ENCODE measurements at places on chromosomes 6 and 20.

- DNase-seq = peak; percentile 87
Observed at GRCh38 chr20:45538209-45538799, 978 bp downstream of the WFDC6 start.

GRCh38 chr6:105759015-105759414, 327.1 kb upstream of the PRDM1 start:
- no peak for DNase-seq

DNA sequence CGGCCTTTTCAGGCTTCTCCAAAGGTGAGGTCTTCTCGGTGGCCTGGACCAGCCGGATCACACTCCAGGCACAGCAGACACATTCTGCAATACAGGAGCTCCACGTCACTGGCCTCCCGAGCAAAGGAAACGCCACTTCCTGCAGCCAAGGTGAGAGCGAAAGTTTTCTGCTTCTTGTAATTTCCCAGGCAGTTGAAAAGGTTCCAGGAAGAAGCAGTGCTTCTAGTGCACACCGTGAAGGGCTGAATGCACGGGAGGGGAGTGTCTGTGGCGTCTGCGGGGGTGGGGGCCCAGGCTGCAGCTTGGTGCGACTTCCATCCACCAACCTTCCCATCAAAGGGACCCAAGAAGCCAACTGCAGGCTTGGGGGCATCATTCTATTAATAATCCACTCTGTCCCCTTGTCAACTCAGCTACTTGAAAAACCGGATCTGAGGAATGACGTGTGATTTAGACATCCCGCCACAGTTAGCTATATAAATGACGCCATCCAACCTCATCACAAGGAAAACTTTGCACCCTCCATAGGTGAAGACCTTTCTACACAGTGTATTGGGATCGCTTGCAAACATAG, 61.1 kb downstream of the NFATC2 start:
- DNase-seq = peak; percentile 69

GRCh38 chr6:8080362-8081151, 16.4 kb upstream of the BLOC1S5 start:
- DNase-seq = no peak

DNA sequence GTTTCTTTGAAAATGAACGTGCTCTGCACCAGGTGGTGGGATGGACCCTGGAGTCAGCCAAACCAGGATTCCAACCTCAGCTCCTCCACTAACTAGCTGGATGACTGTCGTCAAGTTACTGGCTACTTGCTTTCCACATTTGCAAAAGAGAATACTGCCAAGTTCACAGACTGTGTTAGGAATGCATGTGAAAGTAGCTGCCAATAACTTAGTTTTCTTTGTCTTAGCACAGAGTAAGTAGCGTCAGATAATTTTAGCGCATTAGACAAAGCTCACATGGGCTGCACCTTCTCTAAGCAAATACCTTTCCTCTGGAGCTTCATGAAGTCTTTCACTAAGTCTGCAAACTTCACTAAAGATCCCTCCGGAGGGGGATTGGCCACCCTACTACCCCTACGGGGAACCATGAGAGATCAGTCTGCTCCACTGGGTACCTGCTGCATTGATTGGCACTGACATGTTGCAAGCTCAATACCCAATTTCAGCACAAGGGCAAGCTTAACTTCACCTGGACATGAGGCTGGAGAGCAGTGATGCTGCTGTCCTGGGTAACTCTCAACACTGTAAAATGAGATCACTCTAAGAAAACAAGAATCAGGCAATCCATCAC, 113.9 kb downstream of the MBOAT1 start:
- no peak for DNase-seq

DNA sequence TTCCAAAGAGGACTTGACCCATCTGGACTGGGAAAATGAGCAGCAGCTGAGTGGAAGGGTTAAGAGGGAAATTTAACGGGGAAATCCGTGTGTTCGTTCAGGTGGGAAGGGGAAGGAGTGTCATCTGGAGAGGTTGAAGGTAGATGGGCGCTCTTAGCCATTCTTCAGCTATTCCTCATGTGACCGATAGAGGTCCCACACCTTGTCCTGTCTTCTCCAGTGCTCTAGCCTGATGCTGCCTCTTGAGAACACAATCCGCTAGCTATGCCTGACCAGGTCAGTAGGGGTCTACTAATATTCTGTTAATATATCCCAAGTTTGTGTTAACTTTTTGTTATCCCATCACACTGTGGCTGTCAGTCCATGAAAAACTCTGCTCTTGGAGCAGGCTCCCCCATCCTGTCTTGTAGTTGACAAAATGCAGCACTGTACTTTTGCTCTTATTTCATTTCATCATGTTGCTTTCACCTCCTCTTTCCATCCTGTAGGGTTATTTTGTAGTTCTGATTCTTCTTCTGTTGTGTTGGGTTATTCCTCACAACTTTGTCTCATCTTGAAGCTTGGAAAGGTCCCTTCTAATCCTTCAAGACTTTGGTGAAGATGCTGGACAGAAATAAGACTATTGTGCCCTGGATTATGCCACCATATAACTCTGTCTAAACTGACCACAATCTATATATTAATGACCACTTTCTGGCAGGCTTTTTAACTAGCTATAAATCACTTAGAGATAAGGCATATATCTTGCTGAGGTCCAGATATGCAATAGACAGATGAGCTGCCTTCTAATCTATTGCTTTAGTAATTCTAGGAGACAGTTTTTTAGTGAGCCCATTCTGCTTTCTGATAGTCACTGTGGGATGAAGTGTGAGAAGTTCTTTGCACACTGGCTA, 123.4 kb upstream of the SUPT3H start:
- DNase-seq = no peak

DNA sequence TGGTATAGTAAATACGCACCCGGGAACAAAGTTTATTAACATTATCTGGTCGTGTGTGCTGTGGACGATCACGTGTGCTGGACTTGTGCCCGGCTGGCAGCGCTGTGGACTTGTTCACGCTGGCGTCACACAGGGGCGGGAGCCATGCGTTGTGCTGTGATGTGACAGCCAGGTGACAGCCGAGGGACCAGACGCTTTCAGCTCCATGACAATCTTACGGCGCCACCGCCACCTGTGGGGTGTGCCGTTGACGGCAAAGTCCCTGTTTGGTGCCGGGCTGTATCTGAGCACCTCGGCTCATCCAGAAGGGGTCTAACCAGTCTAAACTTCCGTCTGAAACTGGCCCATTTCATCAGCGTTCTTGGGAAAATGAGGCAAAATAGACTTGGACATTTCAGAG, 25.2 kb downstream of the DLL1 start:
- DNase-seq = peak; percentile 38

DNA sequence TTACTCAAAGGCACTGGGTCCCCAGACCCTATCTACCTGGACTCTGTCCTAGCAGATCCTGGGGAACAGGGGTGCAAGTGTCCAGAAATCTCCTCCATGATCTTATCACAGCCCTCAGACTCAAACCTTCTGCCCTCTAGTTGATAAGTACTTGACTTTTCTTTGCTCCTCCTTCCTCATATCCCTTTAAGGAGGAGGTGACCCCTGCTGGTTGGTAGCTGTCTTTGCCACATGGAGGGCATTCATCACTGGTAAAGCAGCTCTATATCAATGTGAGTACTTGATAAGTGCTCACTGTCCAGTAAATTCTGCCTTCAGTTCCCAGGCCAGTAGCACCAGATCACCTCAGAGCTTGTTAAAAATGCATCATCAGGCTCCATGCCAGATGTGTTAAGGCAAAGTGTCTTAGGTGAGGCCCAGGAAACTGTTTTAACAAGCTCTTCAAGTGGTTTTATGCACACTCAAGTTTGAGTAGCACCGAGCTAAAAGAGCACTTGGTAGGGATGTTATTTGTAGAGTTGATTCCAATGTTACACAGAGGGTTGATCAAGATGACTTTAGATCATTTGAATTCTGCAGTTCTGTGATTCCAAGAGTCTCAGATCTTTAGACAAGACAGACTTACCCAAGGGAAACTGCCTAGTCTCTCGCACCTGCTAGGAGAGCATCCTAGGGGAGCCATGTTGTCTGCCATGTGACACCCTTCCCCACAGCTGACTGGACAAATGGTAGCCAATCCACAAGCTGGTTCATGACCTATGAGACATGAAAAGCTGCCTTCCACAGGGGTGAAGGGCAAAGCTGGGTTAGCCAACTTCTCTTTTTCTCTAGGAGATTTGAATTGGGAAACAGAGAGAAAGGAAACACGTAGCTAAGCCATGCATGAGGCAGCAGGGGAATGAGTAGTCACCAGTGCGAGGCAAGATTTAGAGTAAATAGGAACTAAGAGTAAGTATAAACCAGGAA, 18.6 kb downstream of the TREML2 start:
- DNase-seq = no peak

- DNase-seq = peak; percentile 54
Observed at GRCh38 chr20:51812861-51813260, 10.5 kb upstream of the SALL4 start.

DNA sequence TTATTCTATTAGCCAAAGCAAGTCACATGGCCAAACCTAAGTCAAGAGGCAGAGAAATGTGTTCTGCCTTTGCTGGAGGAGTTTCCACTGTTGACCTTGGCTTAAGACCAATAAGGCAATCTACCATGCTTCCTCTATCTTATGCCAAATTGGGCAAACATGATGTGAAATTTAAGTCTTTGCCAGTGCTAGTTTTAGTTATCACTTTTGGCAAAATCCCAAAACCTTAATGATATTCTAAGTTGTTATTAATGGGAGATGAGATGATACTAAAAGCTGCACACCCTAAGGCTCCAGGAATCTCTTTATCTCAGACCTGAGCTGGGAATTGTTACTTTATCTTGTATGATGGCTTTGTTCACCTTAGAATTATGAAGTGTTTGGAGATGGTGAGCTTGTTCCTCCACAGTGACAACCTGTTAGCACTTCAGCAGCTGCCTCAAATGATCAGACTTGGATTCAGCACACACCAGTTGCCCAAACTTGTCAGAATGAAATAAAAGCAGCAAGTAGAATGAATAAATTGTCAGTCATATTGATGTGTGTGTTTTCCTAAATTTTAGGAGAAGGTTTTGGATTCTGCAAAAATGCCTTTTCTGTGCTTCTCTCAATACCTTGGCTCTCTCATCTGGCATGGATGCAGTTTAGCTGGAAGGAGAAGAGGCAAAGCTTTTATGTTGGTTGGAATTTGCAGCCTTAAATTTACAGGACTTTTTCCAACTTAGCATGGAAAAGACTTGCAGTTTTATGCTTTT, 49.3 kb downstream of the RIN2 start:
- no peak for DNase-seq

GRCh38 chr6:53691667-53692133, 26.1 kb upstream of the KLHL31 start:
- no peak for DNase-seq

DNA sequence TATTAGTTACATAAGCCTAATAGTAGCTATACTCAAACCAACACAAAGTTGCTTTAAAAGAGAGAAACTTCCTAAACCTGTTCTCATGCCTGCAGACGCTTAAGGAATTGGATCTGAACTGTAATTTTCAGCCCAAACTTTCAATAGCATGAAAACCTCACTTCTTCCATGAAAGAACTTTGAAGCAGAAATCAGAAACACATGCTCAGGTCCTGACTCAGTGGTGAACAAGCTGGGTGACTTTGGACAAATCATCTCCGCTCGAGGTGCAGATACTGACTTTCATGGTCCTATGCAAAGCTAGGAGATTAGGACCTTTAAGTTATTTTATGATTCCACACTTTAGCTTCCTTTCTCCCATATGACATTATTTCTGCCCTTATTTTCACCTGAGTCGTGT, 36.5 kb downstream of the NOX3 start:
- no peak for DNase-seq

DNA sequence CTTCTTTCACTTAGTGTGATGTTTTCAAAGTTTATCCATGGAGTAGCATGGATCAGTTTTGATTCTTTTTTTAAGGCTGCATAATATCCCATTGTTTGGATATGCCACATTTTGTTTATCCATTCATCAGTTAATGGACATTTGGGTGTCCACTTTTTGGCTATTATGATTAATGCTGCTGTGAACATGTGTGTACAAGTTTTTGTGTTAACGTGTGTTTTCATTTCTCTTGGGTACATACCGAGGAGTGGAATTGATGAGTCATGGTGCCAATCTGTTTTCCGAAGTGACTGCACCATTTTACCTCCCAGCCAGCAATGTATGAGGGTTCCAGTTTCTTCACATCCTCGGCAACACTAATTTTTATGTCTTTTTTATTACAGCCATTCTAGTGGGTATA, 78.4 kb upstream of the CCDC28A start:
- DNase-seq = no peak

- no peak for DNase-seq
Observed at GRCh38 chr20:13461849-13462458, 176.8 kb downstream of the TASP1 start.

DNA sequence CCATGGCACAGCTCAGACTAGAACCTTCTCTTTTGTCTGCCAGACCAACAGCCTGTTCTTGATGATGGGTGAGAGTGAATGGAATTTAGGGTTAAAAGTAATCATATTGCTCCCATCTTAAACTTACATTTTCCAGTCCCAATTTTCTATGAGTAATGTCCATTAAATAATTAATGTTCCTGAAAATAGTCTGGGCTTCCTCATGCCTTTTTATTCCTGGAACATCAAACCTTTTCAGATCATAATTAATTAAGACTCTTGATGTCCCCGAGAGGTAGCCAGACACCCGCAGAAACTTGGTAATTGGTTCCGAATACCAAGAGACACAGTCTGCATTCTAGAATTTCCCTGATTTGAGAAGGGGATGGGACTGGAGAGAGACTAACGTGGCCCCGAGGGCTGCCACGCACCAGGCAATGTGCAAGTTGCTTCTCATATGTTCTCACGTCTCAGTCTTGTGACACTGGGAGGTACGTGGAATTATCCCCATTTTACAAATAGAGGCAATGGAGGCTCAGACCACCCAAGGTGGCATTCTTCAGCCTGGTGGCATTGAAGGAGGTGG, 78.6 kb upstream of the TOX2 start:
- DNase-seq = peak; percentile 44

DNA sequence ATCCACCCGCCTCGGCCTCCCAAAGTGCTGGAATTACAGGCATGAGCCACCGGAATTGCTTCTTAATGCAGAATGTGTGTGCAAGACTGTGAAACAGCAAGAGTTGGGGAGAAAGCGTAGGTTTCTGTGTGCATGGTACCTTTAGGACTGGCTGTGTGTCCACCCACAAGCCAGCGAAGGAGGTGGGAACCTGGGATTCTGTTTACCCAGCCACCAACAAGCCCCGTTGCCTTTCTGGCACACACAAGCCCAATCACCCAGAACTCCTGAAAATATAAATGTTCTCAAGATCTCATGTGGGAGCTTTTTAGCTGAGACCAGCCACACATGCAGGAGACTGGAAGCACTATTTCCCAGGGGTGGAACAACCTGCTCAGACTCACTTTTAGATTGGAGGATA, 4.9 kb upstream of the RNF24 start:
- DNase-seq = no peak

GRCh38 chr6:100346203-100346602, 118.5 kb downstream of the SIM1 start:
- no peak for DNase-seq

- no peak for DNase-seq
Observed at GRCh38 chr20:31822421-31823330, 3.5 kb downstream of the MYLK2 start.

- no peak for DNase-seq
Observed at GRCh38 chr6:32882879-32883250, 28.9 kb downstream of the PSMB9 start.

- DNase-seq = no peak
Observed at GRCh38 chr20:16514140-16514539, 59.1 kb downstream of the KIF16B start.

GRCh38 chr6:15987569-15987968, 141.3 kb upstream of the MYLIP start:
- no peak for DNase-seq
